ENCODE measurements at places on chromosomes 13 and 19. TPM values are rescaled to one million over a fixed set of nuclear protein-coding genes. Genes with fewer than 3 reads are reported as not detected.

GRCh38 chr13:76813891-76814290, 72.3 kb downstream of the KCTD12 start:
- DNase-seq = no peak

- DNase-seq = no peak
Measured at GRCh38 chr19:5828661-5829566, 10.6 kb downstream of the FUT6 start.

ZSCAN4 gene
- not detected for total RNA-seq

DNA sequence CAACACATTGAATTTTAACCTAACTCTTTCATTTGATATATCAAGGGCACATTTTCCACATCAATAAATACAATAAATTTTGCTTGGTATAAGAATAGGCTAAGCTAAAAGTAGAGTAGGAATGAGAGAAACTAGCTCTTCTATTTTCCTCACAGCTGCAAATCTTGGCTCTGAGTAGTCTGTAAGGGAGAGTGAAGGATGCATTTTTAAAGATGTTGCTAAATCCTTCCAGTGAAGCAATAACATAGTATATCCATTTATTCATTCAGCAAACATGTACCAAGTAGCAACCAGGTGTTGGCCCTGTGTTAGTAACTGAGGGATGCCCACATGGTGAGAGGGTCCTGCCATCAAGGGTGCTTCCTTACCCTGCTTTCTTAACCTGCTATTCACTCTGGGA, 799.9 kb downstream of the PCDH9 start:
- no peak for DNase-seq

All from Peyer's patch (tissue), 4 donors.